ENCODE measurements at places on chromosomes 4 and X.

DNA sequence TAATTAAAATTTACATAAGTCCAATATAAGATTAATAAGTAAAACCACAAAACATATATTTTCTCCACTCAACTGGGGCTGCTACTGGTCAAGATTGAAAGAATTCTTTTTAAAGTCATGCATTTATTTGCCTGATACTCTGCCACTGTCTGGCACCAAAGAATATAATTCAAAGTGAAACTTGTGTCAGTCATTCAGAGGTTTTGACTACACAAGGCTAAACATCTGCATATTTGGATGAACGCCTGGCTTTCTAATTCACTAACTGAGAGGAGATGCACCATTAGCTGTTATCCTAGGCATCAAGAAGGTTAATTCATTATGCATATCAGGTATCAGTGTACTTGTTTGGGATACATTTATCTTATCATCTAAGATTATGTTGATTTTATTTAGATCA, 598.5 kb downstream of the CENPC start:
- DNase-seq: no peak

- no peak for DNase-seq
Measured at GRCh38 chrX:13955095-13955647, 74.5 kb downstream of the GEMIN8 start.

GRCh38 chrX:127124871-127125270, 305.3 kb downstream of the PRR32 start:
- DNase-seq: no peak

DNA sequence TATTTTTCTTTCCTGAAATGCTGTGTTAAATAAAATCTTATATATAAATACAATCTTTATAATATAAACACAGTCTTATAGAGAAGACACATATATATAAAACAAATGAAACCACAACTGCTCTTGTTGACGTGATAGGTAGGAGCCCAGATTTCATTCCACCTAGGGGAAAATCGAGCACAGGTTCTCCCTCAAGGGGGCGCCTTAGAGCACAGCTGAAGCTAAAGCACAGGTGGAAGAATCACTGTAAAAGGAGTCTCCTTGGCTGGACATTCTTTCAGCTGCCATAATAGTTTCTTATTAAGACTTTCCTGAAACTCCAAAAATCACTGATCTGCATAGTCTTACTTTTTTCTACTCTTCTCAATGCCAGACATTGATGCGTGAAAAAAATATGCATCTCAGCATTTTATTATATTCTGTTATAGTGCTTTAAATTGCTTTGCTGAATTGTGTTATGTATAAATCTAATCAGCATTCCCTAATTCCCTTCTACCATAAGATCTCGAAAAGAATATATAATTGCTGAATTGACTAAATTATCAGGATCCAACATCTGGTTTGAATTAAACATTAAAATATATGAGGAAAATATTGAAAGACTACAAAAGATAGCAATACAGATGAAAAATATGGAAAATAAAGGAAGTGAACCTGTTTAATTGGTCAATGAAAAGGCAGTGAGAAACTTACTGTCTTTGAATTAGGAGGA, 25.5 kb upstream of the RXFP1 start:
- DNase-seq: no peak

DNA sequence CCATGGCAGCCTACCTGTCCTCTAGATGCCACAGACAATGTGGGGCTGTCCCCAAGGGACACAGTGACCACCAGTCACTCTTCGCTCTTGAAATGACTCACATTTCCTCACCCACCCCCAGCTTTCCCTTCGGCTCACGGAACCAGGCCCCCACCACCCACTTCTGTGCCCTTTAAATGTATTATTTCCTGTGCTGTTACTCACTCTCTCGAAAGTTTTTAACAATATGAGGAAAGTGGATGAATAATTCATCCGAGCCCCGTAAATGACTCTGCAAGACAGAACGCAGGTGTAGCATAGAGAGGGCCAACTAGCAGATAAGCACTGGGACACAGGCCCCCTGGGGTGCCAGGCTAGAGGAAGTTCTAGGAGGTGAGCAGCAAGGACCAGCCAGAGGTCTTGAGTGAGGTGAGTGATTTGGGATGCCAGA, 179.5 kb upstream of the TBL1X start:
- DNase-seq: peak; percentile 6

DNA sequence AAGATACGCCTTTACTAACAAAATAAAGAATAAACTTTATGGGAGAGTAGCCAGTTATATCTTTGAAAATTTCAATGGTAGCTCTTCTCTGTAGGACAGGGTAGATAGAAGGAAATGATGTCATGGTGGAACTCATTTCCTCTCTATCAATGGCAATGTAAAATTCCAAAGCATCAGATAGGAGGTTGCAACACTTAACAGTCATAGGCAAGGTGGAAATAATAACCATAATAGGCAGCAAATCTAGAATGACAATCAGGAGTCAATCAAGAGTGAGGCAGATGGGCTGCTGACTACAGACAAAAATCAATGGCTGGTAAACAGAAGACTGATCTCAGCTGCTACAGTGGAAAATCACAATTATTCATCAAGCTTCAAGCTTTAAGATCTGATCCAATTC, 53.9 kb upstream of the TET2 start:
- DNase-seq: no peak

GRCh38 chr4:18961266-18961665, 939.7 kb upstream of the LCORL start:
- DNase-seq: no peak

DNA sequence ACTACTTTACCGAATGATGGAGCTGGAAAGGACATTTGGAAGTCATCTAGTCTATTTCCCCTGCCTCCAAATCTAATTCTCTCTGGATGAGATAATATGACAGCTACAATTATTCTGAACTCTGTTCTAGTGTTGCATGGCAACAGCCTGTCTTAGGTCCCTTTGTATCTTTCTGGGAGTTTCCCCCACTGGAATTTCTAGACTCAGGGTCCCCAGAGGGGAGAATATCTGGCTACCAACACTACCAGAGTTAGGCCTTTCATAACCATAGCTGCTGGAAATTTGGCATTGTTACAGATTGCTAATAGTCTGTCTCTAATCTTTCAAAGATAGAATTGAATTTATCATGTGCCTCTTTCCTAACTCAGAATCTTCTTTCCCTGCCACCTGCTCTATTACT, 4.5 kb downstream of the MSN start:
- DNase-seq: no peak

GRCh38 chrX:101452056-101452455, 33.2 kb upstream of the ARMCX4 start:
- no peak for DNase-seq

DNA sequence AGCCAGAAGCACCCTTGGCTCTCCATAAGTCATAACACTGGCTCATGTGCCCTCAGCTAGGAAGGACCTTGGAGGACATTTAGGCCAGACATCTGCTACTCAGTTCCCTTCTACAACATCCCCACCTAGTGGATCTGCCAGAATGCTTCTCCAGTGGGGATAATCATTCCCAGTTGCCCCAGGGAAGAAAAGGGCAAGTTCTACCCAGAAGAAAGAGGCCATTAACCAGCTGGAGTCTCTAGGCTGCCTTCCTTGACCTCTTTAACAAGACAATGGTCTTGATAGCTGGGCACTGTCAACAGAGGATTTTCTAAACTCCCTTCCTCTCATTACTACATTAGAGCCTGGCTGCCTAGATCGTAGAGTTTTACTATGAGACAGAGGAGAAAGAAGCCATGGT, 42.0 kb downstream of the LGI2 start:
- no peak for DNase-seq

- no peak for DNase-seq
Measured at GRCh38 chr4:185713272-185713671, 98.7 kb downstream of the SORBS2 start.

- DNase-seq: no peak
Measured at GRCh38 chrX:103919270-103919637, 43.2 kb upstream of the TMSB15B start.

GRCh38 chr4:145619639-145619996, 433 bp downstream of the MMAA start:
- DNase-seq: peak; percentile 24

GRCh38 chr4:184583738-184584502, 65.3 kb downstream of the CASP3 start:
- DNase-seq: no peak

GRCh38 chr4:24607334-24607733, 23.0 kb upstream of the DHX15 start:
- no peak for DNase-seq

DNA sequence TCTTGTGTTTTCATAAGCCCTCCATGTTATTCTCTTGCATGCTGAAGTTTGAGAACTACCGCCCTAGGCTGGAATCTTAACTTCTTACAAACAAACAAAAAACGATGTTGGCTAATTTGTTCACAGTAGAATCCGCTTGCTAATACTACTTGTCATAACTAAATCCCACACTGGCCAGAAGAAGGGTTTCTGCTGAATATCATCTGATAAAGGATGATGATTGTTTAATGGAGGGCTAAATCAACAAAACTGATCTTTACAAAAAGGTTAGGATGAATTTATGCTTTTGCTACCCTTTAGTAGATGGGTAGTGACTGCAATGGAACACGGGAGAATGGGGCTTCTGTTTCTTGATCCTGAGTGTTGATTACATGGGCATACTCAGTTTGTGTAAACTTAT, 42.3 kb downstream of the SPATA4 start:
- no peak for DNase-seq

DNA sequence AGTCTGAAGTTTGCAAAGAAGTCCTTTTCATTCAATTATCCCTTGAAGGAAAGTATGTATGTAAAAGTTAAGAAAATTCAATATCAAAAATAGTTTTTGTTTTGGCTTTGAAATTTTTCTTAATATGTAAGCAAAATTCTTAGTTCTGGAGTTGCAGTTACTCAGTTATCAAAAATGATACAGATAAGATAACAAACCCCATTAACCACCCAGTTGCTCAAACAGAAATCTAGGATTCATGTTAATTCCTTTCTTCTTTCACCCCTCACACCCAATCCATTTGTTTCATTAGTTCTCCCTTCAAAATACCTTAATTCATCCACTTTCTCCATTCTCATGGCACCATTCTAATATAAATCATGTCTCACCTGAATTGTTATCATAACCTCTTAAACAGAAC, 40.5 kb upstream of the JADE1 start:
- DNase-seq: no peak

DNA sequence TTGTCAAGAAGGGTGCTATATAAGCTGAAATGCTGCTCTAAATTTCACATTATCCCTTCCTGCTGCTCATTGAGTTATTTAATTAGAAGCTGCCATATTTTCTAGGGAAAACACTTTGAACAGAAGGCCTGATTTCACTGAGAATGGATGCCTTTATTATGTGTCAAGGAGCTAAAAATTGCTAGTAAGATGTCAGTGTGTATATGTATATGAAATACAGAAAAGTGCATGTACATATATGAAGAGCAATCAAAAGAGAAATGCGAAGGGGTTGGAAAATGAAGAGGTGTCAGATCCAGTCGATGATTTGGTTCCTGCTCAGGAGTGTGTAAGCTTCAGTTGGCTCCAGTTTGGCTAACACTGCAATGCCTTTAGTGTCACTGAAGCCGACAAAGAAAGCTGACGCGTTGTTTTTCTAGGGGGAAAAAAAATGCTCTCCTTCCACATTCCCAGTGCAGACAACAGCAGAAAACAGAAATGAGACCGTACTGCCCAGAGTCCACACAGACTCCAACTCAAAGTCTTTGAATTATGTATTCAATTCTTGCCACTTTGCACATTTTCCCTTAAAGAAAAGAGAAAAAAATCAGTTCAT, 154.2 kb downstream of the NHS start:
- no peak for DNase-seq

DNA sequence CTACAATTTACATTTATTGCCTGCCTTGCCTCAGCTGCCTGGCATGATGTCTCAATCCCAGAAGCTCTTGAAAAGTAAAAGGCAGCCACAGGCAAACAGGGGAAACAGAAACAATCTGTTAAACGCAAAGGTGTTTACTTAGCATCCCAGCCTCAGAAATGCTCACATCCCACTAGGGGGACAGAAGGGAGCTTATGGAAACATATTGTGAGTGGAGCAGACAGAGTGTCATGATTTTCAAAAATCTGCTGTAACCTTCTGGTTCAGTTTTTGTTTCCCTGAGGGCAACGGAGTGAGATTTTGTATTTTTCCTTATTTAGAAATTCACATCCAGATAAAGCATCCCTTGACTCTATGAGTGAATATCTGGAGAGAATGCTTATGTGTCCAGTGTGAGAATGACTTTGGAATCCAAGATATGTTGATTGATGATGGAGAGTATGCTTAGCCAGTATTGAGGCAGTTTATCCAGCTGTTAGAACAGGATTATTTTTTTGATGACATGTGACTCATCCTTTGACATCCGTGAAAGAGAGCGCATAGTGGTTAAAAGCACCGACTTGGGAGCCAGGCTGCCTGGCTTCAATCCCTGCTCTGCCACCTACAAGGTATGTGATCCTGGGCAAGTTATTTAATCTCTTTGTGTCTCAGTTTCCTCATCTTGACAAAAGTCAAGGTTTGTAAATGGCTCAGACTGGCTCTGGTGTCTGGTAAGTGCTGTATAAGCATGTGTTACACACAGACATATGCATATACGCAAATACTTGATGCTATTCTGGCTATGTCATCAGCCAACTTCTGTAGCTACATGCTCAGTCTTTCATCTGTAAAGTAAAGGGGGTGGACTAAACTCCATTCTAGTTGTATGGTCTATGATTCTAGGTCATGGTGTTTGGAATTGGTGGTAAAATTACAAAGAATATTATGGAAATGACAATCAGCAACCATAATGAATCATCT, 381.2 kb downstream of the RAPGEF2 start:
- DNase-seq: no peak

DNA sequence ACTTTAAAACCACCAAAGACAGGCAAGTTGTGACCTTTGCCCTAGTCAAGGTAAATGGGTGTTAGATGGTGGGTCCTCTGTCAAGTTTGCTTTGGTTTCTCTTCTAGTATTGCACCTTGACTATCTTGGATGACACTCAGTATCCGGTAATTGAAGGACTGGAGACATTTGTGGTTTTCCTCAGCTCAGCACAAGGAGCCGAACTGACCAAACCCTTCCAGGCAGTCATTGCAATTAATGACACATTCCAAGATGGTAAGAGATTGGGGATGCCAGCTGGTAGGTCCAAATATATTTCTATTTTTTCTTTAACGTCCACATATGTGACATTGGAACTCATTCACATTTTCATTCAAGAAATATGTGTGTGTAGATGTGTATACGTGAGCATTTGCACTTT, 69.3 kb upstream of the ANXA3 start:
- DNase-seq: no peak

GRCh38 chr4:154559494-154560418, 3.1 kb upstream of the FGB start:
- DNase-seq: no peak

DNA sequence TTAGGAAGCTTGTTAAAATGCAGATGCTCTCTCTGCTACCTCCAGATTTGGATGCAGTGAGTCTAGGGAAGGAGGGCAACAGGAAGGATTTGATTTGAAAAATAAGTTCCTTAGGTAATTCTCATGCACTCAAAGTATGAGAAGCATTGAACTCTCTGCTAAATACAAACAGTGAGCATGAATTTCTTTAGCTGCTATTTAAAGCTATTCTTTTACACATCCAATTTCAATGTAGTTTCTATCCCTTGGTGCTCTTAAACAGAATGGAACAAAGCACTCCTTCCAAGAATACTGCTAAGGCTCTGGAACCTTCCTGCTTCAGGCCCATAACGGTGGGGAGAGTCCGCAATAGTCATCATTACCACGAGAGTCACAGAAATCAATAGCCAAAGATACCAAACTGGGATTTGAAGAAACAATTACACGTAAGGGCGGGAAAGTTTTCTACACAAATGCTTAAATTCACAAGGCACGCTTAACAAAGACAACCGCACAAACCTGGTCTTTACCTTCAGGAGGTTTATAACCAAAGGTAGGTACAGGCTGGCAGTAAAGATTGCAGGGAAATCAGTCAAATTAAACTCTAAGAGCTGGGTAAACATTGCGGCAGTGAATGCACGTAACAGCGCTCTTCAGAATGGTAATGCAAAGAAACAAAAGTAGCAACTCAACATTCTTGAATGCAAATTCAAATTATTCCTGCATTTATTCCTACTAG, 123.2 kb upstream of the NAP1L5 start:
- DNase-seq: no peak

All from activated gamma-delta T cell treated with Interleukin-2 at 50 U/mL for 16 hours (primary cell).